ENCODE measurements at places on chromosomes 1 and 21.

DNA sequence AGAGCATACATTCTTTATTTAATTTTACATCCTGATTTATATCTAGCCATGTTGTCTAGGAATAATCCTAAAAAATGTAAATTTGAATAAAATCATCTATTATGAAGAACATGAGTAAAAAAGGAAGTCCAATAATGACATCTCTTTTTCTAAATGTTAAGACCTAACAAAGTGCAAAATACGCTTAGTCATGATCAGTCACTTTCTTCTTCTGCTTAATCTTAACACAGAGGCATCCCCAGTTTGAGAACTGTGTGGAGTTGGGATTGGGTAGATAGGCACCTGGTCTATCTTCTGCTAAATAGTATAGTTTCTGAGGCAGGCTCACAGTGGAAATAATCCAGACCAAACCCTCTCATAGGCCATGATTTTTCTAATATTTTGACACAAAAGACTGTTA is 311.7 kb upstream of the LRRC7 start:
- no peak for DNase-seq

GRCh38 chr1:197567442-197567841 is 207.8 kb downstream of the DENND1B start:
- no peak for DNase-seq

GRCh38 chr1:86866665-86867064 is 47.3 kb downstream of the SELENOF start:
- DNase-seq = no peak

- no peak for DNase-seq
Measured at GRCh38 chr1:63748046-63748580, 25.7 kb upstream of the ROR1 start.

DNA sequence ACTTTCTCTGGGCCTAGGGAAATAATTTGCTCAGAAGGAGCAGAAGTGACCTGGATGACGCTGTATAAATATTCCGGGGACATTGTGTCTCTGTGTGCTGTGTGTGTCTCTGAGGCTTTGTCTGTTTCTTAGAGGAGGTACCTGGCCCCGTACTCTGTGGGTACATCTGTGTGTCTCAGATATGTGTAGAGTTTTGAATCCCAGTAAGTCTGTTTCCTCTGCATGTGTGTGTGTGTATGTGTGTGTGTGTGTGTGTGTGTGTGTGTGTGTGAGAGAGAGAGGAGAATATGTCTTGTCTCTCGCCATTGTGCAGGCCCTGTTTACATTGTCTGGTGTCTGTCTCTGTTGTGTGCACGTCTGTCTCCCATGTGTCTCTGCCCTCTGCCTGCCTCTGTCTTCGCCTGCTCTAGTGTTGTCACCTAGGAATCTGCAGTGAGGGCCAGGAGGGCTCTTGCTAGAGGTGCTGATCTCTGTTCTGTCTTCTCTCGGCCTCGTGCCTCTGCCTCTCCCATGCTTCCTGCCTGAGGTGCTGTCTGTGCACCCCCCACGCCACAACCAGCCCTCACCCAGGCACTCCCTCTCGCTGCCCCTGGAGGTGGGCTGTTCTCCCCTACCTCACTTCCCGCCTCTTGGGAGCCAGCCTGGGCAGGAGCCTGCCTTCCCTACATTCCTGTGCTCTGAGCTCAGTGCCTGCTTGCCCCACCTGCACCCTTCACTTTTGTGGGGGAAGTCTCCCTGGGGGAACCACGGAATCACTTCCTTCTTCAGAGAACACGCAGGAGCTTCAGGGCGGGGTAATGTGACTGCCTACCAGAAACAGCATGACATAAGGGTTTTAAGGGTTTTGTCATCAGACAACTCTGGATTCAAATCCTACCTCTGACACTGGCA is 5.9 kb downstream of the MAP7D1 start:
- DNase-seq = peak; percentile 85

GRCh38 chr1:220810963-220811362 is 24.2 kb downstream of the MTARC1 start:
- DNase-seq = no peak

DNA sequence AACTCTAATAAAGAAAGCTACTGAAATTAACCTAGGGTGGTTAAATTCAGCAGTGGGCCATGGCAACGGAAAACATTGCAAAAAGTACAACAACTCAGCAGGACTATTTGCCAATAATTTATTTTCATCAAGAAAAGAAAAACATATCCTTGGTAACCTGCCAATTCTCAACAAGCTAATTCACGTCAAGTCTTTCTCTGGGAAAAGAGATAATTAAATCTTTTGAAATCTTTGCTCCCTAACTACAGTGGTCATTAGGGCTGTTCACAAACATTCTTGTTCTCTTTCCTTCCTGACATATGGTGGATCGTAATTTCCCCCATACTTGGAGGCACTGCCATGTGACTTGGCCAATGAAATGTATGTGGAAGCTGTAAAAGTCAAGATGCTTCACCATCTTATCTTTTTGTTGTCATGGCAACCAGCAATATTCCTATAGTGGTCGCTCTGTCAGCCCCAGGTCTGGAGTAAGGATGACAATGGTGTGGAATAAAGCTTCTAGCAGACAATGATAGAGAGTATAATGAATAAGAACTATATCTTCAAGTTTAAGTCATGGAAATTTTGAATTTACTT is 29.6 kb upstream of the ZNF326 start:
- no peak for DNase-seq

DNA sequence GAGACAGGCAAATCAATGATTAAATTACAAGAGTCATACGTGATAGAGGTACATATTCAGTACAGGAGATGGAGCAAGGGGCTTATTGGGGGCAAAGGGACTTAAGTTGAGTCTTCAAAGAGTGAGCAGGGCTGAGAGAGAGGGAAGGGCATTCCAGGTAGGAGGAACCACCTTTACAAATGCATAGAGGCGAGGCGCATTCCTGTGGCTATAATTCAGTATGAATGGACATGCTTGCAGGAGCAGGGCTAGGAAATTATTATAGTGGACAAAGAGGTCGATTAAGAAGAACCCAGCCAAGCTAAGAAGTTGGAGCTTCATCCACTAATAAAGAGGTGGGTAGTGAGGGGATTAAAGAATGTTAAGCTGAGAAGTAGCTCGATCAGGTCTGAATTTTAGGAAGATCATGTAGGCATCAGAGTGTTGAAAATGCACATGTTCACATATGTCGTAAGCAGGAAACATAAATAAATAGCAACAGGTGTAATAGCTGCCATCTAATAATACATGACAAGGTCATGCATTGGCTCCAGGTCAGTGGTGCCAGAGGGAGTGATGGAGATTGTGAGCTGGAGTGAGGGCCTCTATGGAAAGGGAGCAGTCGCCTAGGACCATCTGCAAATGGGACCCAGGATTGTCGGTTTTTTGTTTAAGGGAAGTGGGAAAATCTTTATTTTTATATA is 12.0 kb upstream of the HNRNPU start:
- DNase-seq = no peak
